ENCODE measurements at places on chromosomes 2 and 18.

DNA sequence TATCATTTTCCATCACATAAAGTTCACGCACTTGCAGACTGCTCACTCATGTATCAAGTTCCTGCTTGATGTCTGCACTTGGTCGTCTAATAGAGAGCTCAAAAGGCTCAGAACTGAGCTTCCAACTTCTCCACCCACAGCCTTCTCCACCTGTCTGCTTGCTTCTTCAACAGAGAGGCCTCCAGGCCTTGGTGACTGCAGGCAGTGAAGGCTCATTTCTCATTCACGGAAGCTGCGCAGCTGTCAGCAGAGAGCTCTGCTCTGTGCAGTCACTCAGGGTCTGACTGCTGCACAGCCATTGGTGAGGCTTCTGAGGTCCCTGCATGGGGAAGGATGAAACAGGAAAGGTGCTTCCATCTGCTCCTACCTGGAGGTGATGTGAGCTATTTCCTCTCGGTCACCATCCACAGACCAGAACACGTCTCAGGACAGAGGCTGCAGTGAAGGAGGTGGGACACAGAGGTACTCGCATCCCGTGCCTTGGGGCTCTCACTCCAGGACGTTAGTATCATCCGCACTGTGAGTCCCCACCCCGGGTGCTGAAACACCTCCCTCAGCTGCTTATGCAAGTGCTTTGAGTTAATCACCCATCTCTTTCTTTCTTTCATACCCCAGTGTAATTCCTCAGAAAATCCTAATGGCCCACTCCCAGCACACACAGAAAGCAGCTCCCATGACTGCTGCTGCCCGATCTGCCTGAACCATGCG lies 126.2 kb downstream of the TMEM18 start:
- DNase-seq: no peak

- no peak for DNase-seq
Observed at GRCh38 chr18:74831571-74832250, 234.0 kb downstream of the ZNF407 start.

- DNase-seq: no peak
Observed at GRCh38 chr2:8993196-8993901, 10.1 kb downstream of the MBOAT2 start.

GRCh38 chr2:219266886-219267285 lies 12.3 kb upstream of the DNAJB2 start:
- DNase-seq: no peak

GRCh38 chr18:395456-396250 lies 104.8 kb downstream of the COLEC12 start:
- no peak for DNase-seq

GRCh38 chr2:1744446-1745170 lies at the start of gene PXDN:
PXDN (minus strand) TSS chr2:1744515; CDS start chr2:1744455, 60 bp downstream.
- DNase-seq: no peak

DNA sequence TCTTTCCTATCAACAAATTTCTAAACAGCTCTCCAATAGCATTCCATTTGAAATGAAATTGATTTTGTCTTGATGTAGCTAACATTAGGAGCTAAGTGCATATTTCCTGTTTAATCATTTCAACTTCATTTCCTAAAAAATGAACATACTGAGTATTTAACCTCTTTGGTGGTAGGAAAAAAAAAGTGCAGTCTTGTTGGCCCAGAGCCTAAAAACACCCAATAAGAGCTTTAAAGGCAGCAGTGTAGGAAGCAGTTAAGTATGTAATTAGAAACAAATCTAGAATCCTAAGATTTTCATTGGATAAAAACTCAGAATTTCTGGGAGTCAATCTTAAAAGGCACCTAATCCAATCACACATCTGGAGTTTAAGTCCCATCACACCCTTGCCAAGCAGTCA lies 71.0 kb upstream of the RBMS1 start:
- DNase-seq: no peak

DNA sequence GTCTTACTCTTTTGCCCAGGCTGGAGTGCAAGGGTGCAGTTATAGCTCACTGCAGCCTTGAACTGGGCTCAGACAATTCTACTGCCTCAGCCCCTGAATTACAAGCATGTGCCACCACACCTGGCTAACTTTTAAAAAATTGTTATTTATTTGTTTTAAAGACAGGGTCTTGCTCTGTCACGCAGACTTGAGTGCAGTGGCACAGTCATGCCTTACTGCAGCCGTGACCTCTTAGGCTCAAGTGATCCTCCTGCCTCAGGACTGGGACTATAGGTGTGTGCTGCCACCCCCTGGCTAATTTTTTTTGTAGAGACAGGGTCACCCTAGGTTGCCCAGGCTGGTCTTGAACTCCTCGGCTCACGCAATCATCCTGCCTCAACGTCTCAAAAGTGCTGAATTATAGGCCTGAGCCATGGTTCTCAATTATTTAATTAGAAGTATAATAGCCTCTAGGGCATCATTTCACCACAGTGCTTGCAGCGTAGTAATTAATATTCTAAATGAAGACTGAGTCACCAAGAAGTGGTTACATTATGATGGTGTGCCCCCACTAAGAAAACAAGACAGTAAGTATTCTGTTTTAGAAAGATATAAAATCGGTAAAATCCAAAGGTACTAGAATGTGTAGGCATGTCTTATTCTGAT lies 69.6 kb downstream of the EML4 start:
- no peak for DNase-seq

- no peak for DNase-seq
Observed at GRCh38 chr18:805008-805754, 6.9 kb downstream of the YES1 start.

GRCh38 chr2:18656048-18656447 lies 66.7 kb upstream of the NT5C1B start:
- no peak for DNase-seq

- no peak for DNase-seq
Observed at GRCh38 chr2:143847257-143847656, 672.7 kb downstream of the ZEB2 start.

DNA sequence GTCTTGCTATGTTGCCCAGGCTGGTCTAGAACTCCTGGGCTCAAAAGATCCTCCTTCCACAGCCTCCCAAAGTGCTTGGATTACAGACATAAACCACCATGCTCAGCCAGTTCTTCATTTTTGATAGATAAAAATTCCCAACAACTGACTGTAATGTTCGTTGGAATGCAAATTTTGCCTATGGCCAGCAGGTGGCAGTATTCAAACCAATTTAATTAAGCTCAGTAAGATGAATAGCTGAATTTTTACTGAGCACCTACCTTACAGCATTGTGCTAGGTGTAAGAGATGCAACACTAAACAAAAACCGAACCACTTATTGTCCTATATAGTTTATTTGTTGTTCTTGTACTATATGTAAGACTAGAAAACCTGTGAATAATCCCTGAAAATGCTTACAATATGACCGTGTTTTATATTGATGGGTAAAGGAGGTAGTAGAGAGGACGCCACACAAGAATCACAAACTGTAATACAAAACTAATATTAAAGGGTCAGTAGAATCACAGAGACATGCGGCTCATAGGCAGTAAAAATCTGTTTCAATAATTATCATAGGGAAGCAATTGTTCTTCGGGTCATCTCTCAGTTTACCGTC lies 8.2 kb upstream of the TMEM182 start:
- no peak for DNase-seq

DNA sequence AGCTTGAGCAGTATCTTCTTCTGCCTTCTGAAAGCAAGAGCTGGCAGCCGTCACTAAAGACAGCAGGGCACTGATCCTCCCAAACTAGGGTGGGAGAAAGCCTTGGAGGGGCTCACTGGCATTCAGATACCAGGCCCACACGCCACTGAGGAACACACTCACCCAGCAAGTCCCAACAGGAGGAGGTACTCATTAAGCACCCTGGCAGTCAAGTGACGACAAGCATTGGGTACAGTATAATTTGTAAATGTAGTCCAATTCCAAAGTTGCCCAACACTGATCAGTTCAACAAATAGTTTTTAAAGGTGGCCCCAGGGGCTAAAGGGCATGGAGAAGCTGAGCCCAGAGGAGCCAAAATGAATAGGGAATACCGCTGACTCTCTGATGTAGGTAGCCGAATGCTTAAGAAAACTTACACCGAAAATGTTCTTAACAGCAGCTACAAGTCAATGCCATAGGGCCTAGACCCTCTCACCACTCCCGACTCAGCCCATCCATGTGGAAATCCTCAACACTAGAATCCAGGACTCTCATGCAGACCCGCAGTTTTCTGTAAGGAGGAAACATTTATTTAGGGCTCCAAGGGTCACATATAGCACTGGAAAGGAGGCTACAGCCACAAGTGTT lies 9.9 kb downstream of the LIMS2 start:
- no peak for DNase-seq

DNA sequence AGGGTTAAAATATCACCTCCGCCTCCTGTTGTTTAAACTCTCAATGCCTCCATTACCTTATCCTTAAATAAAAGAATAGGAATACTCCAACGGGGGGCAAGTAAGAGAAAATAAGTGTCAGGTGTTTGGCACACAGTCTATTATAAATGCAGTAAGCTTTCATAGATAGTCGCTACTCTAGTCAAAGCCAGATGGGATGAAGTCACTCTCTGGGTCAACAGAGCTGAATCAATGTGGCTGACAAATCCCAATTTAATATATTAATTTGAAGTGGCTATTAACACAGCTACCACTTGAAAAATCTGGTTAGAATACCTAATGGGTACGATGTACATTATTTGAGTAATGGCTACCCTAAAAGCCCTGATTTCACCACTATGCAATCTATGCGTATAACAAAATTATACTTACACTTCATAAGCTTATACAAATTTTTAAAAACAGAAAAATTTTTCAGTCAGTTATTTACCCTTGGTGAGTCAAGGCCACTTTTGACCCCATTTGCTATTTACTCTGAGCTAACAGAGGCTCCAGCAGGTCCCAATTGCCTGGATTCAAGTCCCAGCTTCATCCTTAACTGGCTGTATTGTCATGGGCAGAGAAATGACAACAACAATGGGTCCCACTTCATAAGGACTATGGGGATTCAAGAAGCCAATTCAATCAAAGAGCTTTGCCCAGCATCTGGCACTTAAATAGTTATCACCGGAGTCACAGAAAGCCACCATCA lies 167.5 kb upstream of the PID1 start:
- DNase-seq: no peak

Measured in activated naive CD4-positive, alpha-beta T cell (primary cell).